Kidney (tissue), 22 donors: ENCODE measurements at places on chromosomes 5 and 9. TPM values are rescaled to one million over a fixed set of nuclear protein-coding genes. Genes with fewer than 3 reads are reported as not detected.
A peak's percentile ranks its signal among the peaks of the same experiment; 100 is the strongest.

MCIDAS gene
- total RNA-seq, result 0.13 TPM

DMXL1 gene
- 57.7 TPM for total RNA-seq

DNA sequence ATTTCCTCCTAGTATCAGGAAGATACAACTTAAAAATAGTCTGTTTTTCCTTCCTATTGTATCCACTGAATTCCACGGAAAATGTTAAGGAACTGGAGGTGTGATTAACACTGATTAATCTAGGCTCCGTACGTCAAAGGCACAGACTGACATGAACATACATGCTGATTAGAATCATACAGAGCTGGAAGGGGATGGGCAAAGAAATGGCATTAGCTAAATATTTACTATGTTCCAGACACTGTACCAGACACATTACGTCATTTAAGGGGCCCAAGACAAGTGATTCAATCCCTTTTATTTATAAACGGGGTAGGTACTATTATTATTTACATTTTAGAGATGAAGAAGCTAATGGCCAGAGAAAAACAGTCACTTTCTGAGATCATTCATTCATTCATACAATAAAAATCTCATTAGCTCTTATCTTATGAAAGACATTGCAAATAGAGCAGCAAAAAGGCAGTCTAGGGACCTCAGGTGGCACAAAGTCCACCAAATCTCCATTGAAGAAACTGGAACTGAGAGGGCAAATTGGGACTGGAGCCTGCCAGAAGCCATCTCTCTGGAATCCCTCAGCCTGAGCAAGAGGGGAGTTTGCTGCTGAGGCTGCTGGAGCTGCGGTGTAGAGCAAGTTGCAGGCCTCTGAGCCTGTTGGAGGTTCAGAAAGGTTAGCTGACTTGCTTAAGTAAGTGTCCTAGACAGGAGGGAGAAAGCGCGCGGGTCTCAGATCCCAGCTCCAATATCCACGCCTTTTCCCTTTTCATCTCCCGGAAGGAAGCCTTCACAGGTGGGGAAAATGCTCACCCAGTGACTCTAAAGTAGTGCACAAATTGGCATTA is 1.6 kb upstream of the TGFBR1 start:
- no peak overlapping the region for H3K4me3 ChIP-seq
- H3K27me3 ChIP-seq, result no peaks in the 10 kb centered on the region
- H3K27ac ChIP-seq, result no peak overlapping the region
- DNase-seq, result no peak

ORM2 gene
- total RNA-seq, result not detected

DNA sequence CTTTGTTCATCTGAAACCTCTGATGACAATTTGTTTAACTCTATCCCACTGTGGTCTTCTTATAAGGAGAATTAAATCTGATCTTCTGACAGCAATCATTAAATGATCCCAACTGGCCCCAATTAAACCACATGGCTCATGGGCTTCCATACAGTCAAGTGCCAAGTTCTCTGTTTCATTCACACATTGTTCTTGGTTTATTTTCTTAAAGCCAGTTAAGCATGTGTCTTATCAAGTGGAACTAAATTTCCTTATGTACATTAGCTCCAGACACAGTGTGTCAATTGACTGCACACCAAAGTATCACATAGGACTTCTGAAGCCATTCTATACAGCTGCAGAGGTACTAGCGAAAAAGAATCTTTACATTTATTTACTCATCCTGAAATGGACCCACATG is 51.2 kb downstream of the MEF2C start:
- no peaks in the 10 kb centered on the region for H3K4me1 ChIP-seq
- H3K4me3 ChIP-seq, result no peak overlapping the region
- no peaks in the 10 kb centered on the region for H3K27me3 ChIP-seq

GRCh38 chr5:123150089-123150488 is 61.0 kb downstream of the PRDM6 start:
- H3K27me3 ChIP-seq, result no peaks in the 10 kb centered on the region
- no peak for DNase-seq
- H3K4me1 ChIP-seq, result no peaks in the 10 kb centered on the region
- no peaks in the 10 kb centered on the region for H3K36me3 ChIP-seq
- H3K4me3 ChIP-seq, result no peak overlapping the region
- no peak overlapping the region for H3K27ac ChIP-seq

- peak; percentile 81 for DNase-seq
- no peaks in the 10 kb centered on the region for H3K36me3 ChIP-seq
- H3K27me3 ChIP-seq, result peaks cover 27% of the 10 kb centered on the region
- peak overlapping the region; percentile 51 for H3K4me3 ChIP-seq
- no peak overlapping the region for H3K27ac ChIP-seq
- H3K4me1 ChIP-seq, result peaks cover 10% of the 10 kb centered on the region
Measured at GRCh38 chr5:33936004-33936380, 194 bp upstream of the RXFP3 start.

- no peaks in the 10 kb centered on the region for H3K4me1 ChIP-seq
- no peaks in the 10 kb centered on the region for H3K27me3 ChIP-seq
- no peak for DNase-seq
Measured at GRCh38 chr9:14780693-14781092, 58.2 kb upstream of the CER1 start.

GRCh38 chr5:146475190-146475780 is 28.2 kb downstream of the TCERG1 start:
- DNase-seq, result no peak
- no peaks in the 10 kb centered on the region for H3K4me1 ChIP-seq
- no peak overlapping the region for H3K4me3 ChIP-seq
- peaks cover 7% of the 10 kb centered on the region for H3K36me3 ChIP-seq
- no peak overlapping the region for H3K27ac ChIP-seq

DNA sequence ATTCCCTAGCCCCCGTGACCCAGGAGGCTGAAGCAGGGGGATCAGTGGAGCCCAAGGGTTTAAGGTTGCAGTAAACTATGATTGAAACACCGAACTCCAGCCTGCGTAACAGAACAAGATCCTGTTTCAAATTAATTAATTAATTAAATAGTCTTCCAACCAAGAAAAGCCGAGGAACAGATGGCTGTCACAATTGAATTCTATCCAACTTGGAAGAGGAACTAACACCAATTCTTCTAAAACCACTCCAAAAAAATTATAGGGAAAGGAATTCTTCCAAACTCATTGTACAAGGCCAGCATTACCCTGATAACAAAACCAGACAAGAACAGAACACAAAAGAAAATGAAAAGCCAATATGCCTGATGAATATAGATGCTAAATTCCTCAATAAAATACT is 43.4 kb upstream of the RGS7BP start:
- H3K27me3 ChIP-seq, result no peaks in the 10 kb centered on the region
- H3K4me3 ChIP-seq, result no peak overlapping the region

FBN2 gene
- total RNA-seq, result 1.0 TPM

DNA sequence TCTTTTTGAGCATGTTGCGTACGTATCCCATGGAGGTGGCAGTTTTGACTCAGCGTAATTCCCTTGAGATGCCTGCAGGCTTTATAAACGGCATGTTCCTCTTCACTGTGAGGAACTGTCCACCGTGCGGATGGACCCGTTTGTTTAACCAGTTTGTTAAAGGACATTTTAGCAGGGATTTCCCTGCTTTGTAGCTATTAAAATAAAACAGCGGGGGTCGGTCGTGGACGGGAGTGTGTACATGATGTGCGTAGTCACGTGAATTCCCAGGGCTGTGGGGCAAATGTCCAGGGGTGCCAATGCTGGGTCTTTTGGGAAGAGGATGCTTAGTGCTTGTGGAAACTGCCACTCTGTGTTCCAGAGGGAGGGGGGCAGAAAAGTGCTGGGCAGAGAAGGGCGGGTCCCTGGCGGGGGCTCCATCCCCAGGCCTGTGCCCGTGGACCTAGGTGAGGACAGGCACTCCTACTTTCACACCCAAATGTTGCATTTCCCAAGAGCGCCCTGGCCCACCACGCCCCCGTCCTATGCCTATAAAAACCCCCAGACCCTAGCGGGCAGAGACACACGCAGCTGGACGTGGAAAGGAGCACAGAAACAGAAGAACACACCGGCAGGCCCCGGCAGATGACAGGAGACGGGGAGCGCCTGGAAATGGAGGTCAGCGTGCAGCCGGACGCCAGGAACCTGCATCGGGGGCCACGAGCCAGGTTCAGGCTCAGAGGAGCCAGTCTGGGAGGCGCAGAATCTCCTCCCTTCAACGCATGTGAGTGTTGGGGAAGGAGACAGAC is 4.0 kb upstream of the TERT start:
- DNase-seq, result peak; percentile 68
- H3K4me3 ChIP-seq, result no peak overlapping the region
- H3K36me3 ChIP-seq, result no peaks in the 10 kb centered on the region
- H3K4me1 ChIP-seq, result peaks cover 2% of the 10 kb centered on the region
- no peak overlapping the region for H3K27ac ChIP-seq

ACTBL2 gene
- 0.13 TPM for total RNA-seq

DNA sequence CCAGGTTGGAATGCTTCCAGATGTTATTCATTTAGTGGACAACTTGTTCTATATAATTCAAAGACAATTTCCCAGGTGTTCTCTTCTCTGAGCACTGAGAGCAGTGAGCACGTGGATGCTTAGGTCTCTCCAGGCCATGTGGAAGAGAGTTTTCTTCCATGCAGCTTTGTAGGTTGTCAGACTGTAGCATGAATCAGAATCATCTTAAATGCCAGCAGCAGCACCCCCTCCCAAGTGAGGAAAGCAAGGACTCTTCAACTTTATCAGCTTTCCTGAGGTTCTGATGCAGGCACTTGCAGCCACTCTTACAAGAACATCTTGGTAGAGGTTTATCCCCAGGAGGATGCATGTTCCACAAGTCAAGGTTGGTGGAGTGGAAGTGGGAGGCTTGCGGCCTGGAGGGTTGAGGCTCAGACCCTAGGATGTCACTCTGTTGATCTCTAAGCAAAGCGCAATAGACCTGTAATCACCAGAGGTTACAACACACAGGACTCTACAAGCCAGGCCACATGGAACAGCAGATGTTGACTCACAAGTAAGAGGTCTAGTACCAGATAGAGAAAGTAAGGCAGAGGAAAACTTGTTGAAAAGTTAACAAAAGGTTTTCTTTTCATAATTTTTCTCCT is 47.7 kb downstream of the UGCG start:
- H3K4me3 ChIP-seq, result no peak overlapping the region
- H3K27ac ChIP-seq, result no peak overlapping the region
- no peaks in the 10 kb centered on the region for H3K36me3 ChIP-seq
- DNase-seq, result no peak

ZNF608 gene
- total RNA-seq, result 35.8 TPM

EGR1 gene
- total RNA-seq, result 68.6 TPM

CTNND2 gene
- 0.79 TPM for total RNA-seq

SLC34A1 gene
- total RNA-seq, result 0.91 TPM

DNA sequence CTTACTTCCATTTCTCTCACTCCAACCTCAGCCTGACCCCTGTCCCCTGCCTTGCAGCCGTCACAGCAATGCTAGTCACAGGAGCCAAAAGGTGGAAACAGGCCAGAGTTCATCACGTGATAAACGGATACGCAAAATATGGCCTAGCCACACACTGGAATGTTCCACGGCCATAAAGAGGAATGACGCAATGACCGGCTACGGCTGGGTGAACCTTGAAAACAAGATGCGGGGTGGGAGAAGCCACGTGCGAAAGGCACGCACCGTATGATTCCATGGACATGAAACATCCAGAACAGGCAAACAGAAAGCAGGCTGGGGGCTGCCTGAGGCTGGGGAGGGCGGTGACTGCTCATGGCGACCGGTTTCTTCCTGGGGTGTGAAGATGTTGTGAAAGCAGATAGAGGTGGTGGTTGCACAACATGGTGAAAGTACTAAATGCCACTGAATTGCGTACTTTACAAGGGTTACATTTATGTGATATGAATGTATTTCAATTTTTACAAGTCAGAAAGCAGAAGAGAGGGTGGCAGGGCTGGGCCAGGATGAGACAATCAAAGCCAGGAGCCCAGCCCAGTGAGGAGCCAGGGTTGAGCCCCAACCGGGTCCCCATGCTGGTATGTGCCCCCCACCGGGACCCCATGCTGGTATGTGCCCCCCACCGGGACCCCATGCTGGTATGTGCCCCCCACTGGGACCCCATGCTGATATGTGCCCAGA is 117.8 kb upstream of the SARDH start:
- peak; percentile 92 for DNase-seq
- no peaks in the 10 kb centered on the region for H3K27me3 ChIP-seq
- peaks cover 7% of the 10 kb centered on the region for H3K36me3 ChIP-seq
- no peak overlapping the region for H3K4me3 ChIP-seq

- no peak overlapping the region for H3K4me3 ChIP-seq
- H3K36me3 ChIP-seq, result no peaks in the 10 kb centered on the region
- H3K27me3 ChIP-seq, result no peaks in the 10 kb centered on the region
- H3K4me1 ChIP-seq, result no peaks in the 10 kb centered on the region
- H3K27ac ChIP-seq, result no peak overlapping the region
- no peak for DNase-seq
Measured at GRCh38 chr9:5892456-5893133, 1.9 kb downstream of the MLANA start.

GRCh38 chr5:154087260-154087659 is 48.5 kb downstream of the MFAP3 start:
- no peaks in the 10 kb centered on the region for H3K4me1 ChIP-seq
- H3K27ac ChIP-seq, result no peak overlapping the region
- H3K4me3 ChIP-seq, result no peak overlapping the region
- no peaks in the 10 kb centered on the region for H3K36me3 ChIP-seq
- H3K27me3 ChIP-seq, result no peaks in the 10 kb centered on the region

- H3K27ac ChIP-seq, result no peak overlapping the region
- no peaks in the 10 kb centered on the region for H3K4me1 ChIP-seq
- H3K4me3 ChIP-seq, result no peak overlapping the region
- H3K27me3 ChIP-seq, result no peaks in the 10 kb centered on the region
- H3K36me3 ChIP-seq, result no peaks in the 10 kb centered on the region
Measured at GRCh38 chr9:134983506-134984371, 66.0 kb upstream of the FCN1 start.

DNA sequence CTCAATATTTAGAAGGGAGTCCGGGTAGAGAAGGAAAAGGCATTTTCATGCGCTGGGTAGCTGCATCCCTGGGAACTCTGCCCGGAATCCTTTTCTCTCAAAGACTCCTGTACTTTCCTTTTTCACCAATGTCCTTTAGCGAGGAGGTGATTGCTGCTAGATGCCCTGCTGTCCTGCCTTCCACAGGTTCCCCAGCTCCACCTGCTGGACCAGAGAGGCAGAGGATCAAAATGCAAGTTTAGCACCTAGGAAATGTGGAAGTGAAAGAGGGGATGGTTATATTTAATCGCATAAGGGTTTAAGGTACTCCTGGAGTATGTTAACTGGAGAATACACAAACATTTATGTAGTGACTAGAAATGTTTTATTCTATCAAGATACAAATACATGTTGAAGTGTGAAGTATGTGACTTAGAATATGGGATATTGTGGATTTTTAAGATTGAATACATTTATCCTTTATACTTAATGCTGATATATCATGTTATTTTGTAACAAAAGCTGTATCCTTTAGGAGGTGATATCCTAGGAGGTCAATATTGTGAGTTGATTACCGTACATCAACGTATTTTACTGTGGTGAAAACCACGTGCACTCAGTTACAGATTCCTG is 145.7 kb downstream of the ARHGAP26 start:
- no peak for DNase-seq
- H3K4me3 ChIP-seq, result no peak overlapping the region
- H3K27ac ChIP-seq, result no peak overlapping the region
- H3K4me1 ChIP-seq, result peaks cover 4% of the 10 kb centered on the region
- H3K27me3 ChIP-seq, result no peaks in the 10 kb centered on the region
- H3K36me3 ChIP-seq, result no peaks in the 10 kb centered on the region

- no peak overlapping the region for H3K27ac ChIP-seq
- no peaks in the 10 kb centered on the region for H3K27me3 ChIP-seq
- no peaks in the 10 kb centered on the region for H3K4me1 ChIP-seq
- no peaks in the 10 kb centered on the region for H3K36me3 ChIP-seq
- DNase-seq, result no peak
Measured at GRCh38 chr9:115005322-115005721, 74.9 kb upstream of the TNFSF8 start.
